ENCODE measurements at places on chromosomes 16 and 17. TPM values are rescaled to one million over a fixed set of nuclear protein-coding genes. Genes with fewer than 3 reads are reported as not detected.
A peak's percentile ranks its signal among the peaks of the same experiment; 100 is the strongest.

- no peak for DNase-seq
- H3K36me3 ChIP-seq, result no peaks in the 10 kb centered on the region
- no peak overlapping the region for H3K4me3 ChIP-seq
- H3K27me3 ChIP-seq, result peaks cover 49% of the 10 kb centered on the region
- no peak overlapping the region for H3K27ac ChIP-seq
- no peaks in the 10 kb centered on the region for H3K4me1 ChIP-seq
Observed at GRCh38 chr17:45756266-45756991, 27.7 kb upstream of the CRHR1 start.

Gene ARHGDIG
- total RNA-seq, result not detected

DNA sequence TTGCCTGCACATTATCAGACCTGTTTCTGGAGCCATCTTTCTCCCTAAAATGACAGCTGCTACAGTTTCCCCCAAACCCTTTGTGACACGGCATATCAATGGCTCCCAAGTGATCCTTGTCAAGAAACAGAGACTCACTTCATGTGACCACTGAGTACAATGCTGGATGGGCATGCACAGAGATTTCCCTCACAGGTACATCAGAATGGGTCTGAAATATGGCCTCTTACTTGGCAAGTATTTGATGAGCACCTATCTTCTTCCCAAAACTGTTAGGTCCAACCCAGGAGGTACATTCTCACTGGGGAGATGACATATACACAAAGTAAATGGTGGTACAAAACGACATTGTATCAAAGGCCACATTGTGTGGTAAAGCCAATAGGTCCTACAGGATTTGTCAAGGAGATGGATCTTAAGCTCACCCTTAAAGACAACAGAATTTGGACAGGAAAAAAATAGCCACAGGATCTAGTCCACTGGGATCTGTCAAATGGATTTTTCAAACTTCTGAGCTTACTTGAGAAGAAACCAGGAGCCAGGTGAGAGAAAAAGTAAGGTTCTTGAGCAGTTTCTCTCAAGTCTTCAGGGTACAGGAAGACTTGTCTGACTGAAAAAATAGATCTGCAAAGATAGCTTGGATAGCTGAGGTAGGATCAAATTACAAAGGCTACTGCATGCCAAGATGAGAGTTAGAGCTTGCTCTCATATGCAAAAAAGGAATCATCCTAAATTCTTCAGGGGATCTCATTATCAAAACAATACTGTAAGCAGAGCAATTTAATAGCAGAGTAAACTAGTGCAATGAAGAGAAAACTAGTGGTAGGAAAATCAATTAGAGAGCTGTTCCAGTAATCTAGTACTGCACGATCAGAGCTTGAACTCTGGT is 28.8 kb downstream of the RNF43 start:
- H3K4me3 ChIP-seq, result no peak overlapping the region
- H3K36me3 ChIP-seq, result peaks cover 4% of the 10 kb centered on the region
- DNase-seq, result no peak

- no peak for DNase-seq
- no peaks in the 10 kb centered on the region for H3K27me3 ChIP-seq
- H3K4me1 ChIP-seq, result peaks cover 55% of the 10 kb centered on the region
- H3K36me3 ChIP-seq, result peaks cover 5% of the 10 kb centered on the region
Observed at GRCh38 chr17:48893646-48894508, 1.3 kb downstream of the ATP5MC1 start.

DNA sequence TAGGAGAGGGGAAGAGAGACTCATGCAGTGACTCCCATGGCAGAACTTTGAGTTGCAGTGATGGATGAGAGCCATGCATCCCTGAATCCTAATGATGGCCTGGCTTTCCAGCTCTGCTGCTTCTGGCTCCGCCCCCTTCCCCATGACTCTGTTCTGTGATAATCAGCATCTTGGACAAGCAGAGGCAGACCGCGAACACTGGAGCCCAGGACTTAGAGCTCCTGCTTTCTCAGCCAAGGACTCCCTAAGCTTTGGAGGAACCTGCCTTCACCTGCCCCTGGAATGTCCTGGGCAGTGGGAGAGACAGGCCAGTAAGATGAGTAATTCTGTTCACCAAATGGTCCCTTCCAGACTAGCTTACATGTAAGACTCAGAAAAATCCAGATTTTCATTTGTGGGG is 12.5 kb downstream of the CCDC92B start:
- H3K27ac ChIP-seq, result no peak overlapping the region
- no peaks in the 10 kb centered on the region for H3K36me3 ChIP-seq
- no peaks in the 10 kb centered on the region for H3K4me1 ChIP-seq

DNA sequence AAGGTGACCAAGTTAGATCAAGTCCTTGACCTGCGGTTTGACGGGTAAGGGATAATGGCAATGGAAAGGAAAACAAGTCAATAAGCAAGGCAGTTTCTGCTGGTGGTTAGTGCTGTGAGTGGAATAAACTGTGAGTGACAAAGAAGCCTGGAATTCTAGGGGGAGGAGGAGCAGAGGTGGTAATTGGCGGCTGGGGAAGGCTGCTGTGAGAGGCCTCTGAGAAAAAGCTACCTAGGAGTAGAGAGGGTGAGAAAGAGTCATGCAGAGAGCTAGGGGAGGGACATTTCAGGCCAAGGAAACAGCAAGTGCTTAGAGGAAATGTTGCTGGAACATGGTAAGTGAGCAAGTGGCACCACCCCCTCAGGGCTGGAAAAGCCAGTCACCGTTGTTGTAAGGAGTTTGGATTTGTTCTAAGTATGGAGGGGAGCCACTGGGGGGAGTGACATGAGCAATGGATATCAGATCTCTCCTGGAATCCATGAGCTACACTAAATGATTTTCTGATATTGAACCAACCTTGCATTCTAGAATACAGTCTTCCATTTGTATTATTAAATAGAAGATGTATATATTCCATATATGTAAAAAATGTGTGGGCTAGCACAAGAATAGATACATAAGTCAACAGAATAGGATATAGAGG is 6.7 kb downstream of the NLRC3 start:
- 0 out of 2 replicates have a peak, but pooled peaks cover 7% of the 10 kb centered on the region for H3K4me1 ChIP-seq
- no peaks in the 10 kb centered on the region for H3K36me3 ChIP-seq
- H3K27ac ChIP-seq, result no peak overlapping the region
- peaks cover 3% of the 10 kb centered on the region for H3K27me3 ChIP-seq

GRCh38 chr17:35747540-35748017 is 5.5 kb downstream of the GAS2L2 start:
- H3K4me1 ChIP-seq, result peaks cover 21% of the 10 kb centered on the region
- peak; percentile 54 for DNase-seq
- peaks cover 3% of the 10 kb centered on the region for H3K27me3 ChIP-seq
- no peak overlapping the region for H3K4me3 ChIP-seq

Gene CYB561
- total RNA-seq, result 3.1 TPM

DNA sequence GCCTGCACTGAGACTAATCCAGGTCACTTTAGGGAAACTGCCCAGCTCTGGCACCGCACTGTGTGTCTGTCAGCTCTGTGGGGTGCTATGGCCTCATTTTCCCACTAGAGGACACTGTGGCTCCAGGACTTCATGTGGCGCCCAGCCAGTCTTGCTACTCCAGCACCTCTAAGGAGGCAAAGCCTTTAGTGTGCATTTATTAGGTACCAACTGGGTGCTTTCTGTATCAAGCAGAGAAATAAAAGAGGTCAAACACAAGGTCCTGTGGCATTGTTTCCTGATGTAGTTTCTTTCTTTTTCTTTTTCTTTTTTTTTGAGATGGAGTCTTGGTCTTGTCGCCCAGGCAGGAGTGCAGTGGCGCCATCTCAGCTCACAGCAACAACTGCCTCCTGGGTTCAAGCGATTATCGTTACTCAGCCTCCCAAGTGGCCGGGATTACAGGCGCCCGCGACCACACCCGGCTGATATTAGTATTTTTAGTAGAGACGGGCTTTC is 12.5 kb upstream of the RHBDL3 start:
- no peaks in the 10 kb centered on the region for H3K36me3 ChIP-seq
- H3K4me1 ChIP-seq, result peaks cover 23% of the 10 kb centered on the region
- H3K27ac ChIP-seq, result no peak overlapping the region
- peak; percentile 70 for DNase-seq
- no peaks in the 10 kb centered on the region for H3K27me3 ChIP-seq
- H3K4me3 ChIP-seq, result no peak overlapping the region

- no peaks in the 10 kb centered on the region for H3K27me3 ChIP-seq
- peak; percentile 87 for DNase-seq
- peaks cover 13% of the 10 kb centered on the region for H3K36me3 ChIP-seq
- H3K4me3 ChIP-seq, result peak overlapping the region; percentile 99
- H3K27ac ChIP-seq, result peak overlapping the region; percentile 84
Observed at GRCh38 chr17:82230609-82231311, 1.9 kb downstream of the SLC16A3 start.

GRCh38 chr17:76554131-76554530 is 14.3 kb downstream of the PRCD start:
- no peak overlapping the region for H3K4me3 ChIP-seq
- no peak for DNase-seq
- no peaks in the 10 kb centered on the region for H3K36me3 ChIP-seq
- H3K27ac ChIP-seq, result peak overlapping the region; percentile 16
- peaks cover 67% of the 10 kb centered on the region for H3K4me1 ChIP-seq

Gene MRPL45
- total RNA-seq, result 89.5 TPM

Gene SLC38A8
- not detected for total RNA-seq

DNA sequence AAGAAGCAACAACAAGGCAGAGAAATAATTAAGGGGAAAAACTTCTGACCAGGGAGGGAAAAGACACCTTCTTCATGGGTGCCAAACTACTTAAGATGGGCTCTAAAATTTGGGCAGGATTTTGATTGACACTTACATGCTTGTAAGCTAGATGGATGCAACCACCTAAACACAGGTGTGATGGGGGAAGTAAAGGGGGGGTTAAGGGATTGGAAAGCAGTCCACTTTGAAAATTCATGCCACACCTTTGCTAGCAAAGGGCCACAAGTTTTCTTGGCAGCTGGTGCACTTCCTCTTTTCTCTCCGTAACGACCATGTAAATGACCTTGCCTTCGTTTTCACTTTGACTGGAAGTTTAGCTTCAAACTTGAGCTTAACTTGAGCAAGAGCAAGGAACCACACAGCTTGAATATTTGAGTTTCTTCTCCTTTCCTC is 14.3 kb upstream of the PRKAR1A start:
- peaks cover 25% of the 10 kb centered on the region for H3K4me1 ChIP-seq
- H3K36me3 ChIP-seq, result no peaks in the 10 kb centered on the region
- H3K27ac ChIP-seq, result no peak overlapping the region
- no peak for DNase-seq
- no peaks in the 10 kb centered on the region for H3K27me3 ChIP-seq

Gene SHCBP1
- 48.9 TPM for total RNA-seq

DNA sequence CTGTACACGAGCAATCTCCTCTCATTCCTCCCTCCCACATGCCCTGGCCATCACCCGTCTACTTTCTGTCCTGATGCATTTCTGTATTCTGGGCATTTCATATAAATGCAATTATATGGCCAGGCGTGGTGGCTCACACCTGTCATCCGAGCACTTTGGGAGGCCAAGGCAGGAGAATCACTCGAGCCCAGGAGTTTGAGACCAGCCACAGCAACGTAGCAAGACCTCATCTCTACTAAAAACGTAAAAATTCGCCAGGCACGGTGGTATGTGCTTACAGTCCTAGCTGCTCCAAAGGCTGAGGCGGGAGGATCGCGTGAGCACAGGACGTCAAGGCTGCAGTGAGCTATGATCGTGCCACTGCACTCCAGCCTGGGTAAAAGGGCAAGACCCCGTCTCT is 4.8 kb downstream of the MEAK7 start:
- no peak for DNase-seq
- peaks cover 14% of the 10 kb centered on the region for H3K4me1 ChIP-seq
- peaks cover 16% of the 10 kb centered on the region for H3K36me3 ChIP-seq
- no peak overlapping the region for H3K27ac ChIP-seq
- no peaks in the 10 kb centered on the region for H3K27me3 ChIP-seq
- H3K4me3 ChIP-seq, result no peak overlapping the region

Gene NOL11
- 187 TPM for total RNA-seq

- no peaks in the 10 kb centered on the region for H3K36me3 ChIP-seq
- H3K27me3 ChIP-seq, result peaks cover 17% of the 10 kb centered on the region
- no peak overlapping the region for H3K27ac ChIP-seq
- no peak overlapping the region for H3K4me3 ChIP-seq
- DNase-seq, result no peak
- peaks cover 47% of the 10 kb centered on the region for H3K4me1 ChIP-seq
Observed at GRCh38 chr16:10607157-10607556, 26.8 kb upstream of the EMP2 start.

DNA sequence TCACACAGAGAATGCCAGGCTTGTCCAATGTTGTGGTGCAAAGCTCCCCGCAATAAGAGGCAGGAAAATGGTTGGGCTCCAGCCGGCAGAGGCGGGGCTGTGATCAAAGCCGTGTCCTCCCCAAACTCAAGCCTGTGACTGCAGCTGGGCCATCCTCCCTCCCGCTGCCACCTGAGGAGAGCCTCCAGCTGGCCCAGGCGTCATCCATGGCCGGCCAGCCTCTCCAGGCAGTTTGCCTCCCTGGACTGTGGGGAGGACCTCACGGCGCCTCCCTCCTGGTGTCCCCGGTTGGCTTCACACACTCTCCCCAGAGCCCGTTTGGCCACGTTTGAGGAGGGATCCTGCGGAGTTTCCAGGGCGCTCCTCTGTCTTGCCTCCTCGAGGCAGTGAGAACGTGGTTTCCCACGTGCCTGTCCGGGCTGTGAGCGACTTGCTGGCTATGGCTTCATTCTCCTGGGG is 134.1 kb downstream of the IRF8 start:
- H3K4me1 ChIP-seq, result no peaks in the 10 kb centered on the region
- no peak overlapping the region for H3K4me3 ChIP-seq
- no peak for DNase-seq
- H3K36me3 ChIP-seq, result no peaks in the 10 kb centered on the region

DNA sequence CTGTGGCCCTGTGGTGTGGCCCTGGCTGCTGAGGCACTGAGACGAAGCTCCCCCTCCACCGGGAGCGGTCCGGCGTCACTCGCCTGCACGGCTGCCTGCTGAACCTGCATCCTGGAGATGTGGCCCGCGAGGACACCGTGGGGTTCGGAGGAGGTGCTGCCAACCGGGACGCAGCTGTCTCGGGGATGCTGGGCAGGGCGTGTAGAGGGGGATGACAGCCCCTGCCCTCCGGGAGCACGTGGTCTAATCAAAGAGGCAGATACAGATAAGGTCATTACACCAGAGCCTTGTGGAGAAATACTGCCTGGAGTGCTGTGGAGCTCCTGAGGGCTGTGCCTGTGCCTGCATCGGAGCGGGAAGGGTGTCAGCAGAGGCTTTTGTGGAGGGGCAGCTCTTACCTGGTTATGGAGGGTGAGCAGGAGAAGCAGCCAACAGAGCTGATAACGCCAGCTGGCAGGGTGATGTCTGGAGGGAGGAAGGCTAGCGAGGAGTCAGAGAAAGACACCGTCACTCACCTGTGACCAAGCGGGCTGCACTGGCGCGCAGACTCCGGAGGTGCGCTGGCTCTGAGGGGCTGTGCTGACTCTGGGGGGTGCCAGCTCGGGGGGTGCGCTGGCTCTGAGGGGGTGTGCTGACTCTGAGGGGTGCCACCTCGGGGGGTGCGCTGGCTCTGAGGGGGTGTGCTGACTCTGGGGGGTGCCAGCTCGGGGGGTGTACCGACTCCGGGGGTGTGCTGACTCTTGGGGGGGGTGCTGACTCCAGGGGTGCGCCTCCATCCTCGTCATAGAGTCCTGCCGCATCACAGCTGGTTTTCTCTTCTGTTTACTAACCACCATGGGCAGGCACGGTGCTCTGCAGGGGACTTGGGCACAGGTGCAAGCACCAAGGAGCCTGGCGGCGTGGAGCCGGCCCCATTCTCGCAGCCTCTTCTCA is 104.7 kb upstream of the CHMP6 start:
- H3K36me3 ChIP-seq, result peaks cover 45% of the 10 kb centered on the region
- H3K4me1 ChIP-seq, result no peaks in the 10 kb centered on the region
- H3K4me3 ChIP-seq, result no peak overlapping the region
- DNase-seq, result no peak
- H3K27me3 ChIP-seq, result no peaks in the 10 kb centered on the region

Gene IL17C
- not detected for total RNA-seq

Gene TNRC6C
- 4.7 TPM for total RNA-seq

GRCh38 chr16:57699481-57699880 is 4.9 kb downstream of the DRC7 start:
- H3K4me3 ChIP-seq, result no peak overlapping the region
- no peaks in the 10 kb centered on the region for H3K36me3 ChIP-seq
- peaks cover 91% of the 10 kb centered on the region for H3K4me1 ChIP-seq
- DNase-seq, result no peak
- H3K27ac ChIP-seq, result no peak overlapping the region

All from HepG2 (cell line).